ENCODE measurements at places on chromosomes 16 and 17.
A peak's percentile ranks its signal among the peaks of the same experiment; 100 is the strongest.

DNA sequence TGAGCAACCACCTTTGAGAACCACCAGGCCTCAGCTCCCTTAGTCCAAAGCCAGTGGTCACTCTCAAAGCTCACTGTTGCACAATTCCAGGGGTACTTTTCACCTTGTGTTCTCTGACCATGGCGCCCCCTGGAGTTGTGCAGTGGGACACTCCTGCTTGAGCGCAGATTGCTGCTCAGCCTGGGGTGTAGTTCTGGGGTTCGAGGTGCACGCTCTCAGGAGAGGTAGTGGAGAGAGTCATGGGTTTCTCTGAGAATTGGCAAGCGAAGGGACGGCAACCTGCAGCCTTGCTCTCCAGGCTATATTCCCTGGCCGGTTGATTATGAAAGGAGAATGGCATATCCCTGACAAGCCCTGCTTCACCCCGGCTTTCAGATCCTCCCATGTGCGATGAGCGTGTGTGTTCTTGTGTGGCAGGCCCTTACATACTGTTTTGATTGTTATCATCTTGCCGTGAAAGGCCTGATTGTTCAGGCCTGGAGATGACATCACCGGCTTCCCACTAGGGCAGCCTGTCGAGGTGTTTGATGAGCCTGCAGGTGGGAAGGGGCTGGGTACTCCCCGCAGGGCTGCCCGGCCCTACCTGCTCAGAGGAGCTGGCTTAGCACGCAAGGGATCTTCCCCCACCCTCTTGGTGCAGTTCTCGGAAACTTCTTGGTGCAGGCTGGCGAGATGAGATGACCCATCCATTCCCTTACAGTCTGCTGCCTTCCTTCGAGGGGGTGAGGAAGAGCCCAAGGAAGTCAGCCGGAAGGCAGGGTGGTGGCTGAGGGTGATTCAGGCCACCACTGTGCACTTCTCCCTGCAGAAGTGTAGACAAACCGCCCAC lies 431.2 kb downstream of the SLC39A11 start:
- peak; percentile 99 for DNase-seq

GRCh38 chr16:77213542-77214106 lies 14.4 kb downstream of the SYCE1L start:
- peak; percentile 78 for DNase-seq

DNA sequence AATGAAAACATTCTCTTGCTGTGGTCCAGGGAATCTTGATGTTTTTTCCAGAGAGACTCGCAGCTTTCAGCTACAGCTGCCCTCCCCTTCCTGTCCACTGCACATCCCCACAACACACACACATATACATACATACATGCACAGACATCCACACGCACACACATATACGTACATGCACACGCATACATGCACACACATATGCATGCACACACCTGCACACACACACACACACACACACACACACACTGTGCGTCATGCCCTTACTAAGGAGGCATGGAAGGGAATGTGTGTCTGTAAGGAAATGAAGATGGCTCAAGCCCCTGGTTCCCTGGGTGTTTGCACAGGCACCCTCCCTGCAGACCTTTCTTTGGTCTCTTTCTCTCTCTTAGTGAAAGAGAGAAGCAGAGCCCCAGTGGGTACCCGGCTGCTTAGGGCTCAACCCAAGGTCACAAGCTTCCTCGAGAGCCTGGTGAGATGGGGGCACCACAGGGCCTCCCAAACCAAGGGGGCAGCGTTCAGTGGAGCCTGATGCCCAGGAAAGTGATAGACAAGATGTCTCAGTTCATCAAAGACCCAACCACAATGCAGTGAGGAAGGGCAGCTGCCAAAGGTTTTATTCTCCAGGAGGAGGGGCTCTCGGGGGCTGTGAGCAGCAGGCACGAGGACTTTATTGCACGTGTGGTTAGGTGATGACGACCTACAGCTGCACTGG lies 33.3 kb downstream of the TNFRSF13B start:
- no peak for DNase-seq

- DNase-seq: no peak
These were observed 10.2 kb upstream of the BCAR1 start for GRCh38 chr16:75261590-75262078.

- DNase-seq: peak; percentile 92
These were observed 5.4 kb upstream of the HAP1 start for GRCh38 chr17:41739661-41740352.

DNA sequence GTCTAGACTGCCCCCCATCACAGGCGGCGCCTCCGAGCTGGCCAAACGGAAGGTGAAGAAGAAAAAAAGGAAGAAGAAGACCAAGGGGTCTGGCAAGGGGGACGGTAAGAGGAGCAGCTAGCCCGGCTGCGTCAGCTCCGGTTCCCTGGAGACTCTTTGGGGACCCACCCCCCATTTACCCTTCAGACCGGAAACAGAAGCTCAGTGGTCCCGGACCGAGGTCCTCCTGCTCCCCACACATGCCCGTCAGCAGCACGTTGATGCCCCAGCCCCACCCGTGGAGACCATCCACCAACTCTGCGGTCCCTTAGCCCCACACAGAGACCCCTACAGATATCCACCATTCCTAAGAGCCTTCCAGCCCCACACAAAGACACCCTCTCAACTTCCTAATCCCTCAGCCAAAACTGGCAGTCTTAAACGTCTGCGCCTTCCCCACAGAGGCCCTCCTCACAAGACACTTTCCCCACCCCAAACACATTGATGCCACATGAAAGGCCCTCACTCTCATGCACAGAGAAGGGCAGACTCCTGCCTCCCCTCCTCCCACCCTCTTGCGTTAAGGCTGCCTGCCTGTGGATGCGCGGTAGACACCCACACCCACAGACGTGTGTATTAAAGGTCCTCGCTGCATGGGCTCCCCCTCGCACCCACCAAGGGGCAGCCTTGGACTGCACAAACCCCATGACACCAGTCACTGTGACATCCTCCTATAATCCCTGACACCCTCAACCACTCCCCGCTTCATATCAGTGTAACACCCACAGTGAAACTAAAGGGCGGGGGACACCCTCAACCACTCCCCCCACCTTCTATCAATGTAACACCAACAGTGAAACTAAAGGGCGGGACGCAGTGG lies 58.2 kb upstream of the RPH3AL start:
- no peak for DNase-seq

DNA sequence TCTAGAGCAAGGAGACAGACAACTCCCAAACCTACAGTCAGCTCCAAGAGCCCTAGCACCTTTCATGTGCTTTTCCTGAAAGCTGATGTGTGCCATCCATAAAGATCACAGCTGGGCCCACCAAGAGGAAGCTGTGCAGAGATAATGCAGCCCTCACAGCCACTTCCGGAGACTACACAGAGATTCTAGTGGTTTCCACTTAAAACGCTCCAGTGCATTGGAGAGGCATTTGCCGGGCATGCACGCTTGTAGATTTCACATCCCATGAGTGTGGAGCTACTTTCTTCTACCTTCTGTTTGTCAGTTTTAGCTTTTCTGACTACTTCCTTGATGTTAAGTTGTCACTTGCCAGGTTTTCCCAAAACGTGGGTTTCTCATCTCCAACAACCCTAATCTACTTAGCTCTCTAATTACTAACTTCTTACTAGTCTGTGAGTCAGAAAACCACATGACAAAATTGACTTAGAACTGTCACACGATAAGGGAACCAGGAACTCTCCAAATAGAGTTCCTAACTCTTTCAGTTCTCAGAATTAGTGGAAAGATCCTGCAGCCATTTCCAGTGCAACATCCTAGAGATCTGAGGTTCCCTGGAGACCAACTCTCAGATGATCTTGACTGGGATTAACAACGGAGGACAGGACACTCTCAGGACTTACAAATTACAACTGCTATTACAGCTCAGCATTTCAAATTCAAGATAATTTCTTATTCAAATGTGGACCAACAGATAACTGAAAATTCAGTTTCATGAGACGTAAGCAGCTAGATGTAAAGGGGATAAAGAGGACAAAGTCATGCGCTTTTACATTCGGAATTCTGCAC lies 28.6 kb downstream of the PMP22 start:
- no peak for DNase-seq

DNA sequence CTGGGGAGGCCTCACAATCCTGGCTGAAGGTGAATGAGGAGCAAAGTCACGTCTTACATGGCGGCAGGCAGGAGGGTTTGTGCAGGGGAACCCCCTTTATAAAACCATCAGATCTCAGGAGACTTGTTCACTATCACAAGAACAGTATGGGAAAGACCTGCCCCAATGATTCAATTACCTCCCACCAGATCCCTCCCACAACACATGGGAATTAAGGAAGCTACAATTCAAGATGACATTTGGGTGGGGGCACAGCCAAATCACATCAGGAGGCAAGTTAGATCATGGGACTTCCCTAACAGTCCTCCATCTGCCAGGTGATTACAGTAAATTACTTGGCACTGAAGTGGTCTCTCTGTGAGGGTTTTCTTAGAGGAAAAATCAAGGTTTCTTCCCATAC lies 5.3 kb downstream of the TMEM114 start:
- no peak for DNase-seq

DNA sequence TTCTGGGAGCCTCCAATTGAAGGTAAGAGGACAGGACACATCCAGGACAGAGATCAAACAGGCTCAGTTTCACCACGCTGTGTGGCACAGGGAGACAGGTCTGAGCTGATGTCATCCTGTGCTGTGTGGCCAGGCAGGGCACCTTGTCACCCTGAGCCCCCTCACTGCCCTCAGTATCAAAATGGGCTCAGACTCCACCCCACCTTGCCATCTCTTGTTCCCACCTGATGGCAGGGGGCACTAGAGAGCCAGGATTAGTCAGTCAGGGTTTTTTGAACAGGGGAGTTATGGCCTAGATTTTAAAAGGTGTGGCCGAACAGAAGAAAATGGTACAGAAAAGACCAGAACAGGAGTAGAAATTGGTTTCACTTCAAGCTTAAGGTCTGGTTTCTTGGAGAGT lies 2.6 kb downstream of the KAT2A start:
- DNase-seq: no peak

GRCh38 chr16:80656711-80657150 lies 115.9 kb downstream of the DYNLRB2 start:
- no peak for DNase-seq

DNA sequence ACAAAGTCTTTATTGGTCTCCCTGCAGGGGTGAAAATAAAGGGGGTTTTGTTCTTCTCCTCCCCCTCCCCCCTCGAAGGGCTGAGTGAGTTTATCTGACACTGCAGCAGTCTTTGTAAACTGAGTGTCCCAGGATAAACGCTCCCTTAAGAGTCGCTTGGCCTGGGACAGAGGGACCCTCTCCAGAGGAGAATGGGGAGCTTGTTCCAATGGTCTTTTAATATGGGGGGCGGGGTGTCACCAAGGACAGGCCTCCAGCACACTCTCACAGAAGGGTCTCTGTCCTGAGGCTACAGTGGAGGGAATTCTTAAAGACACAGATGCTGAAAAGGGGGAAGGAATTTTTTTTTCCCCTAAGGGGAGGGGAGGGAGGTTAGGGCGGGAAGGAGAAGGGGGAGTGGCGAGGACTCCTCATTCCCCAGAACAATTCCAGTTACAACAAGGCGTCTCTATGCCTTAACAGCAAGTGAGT lies 455.5 kb downstream of the SOX9 start:
- no peak for DNase-seq

- no peak for DNase-seq
These were observed 114.4 kb upstream of the CES5A start for GRCh38 chr16:55989569-55989907.

DNA sequence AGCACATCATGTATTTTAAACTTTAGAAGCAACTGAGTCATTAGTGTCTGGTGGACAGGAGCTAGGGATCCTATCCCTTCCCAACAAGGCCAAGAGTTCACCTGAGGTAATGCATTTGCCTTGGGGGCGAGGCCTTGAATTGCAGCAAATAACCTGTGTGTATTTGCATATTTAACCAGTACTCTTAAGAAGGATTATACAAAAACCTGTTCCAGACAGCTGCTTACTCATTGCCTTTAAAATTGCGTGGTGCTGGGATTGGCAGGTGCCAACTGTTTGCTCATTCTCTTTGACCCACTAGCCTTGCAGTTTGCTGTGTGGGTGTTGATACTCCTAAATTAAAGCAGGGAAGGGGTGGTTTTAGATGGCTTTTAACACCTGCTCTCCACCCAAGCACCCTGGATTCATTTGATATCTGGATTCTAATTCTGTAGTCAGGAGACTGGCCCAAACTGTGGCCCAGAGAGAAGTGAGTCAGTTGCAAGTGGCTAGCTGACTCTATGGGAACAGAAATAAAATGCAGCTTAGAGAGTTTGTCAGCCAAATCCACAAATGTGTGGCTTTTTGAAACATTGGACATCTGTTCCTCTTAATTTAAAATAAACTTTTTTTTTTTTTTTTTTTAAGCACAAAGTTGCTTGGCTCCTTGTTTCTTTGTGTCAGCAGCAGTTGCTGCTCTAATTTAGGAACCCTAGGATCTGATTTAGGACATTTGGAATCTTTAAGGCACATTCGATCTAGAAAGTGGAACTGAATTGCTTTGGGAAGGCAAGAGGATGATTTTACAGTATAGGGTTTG lies 46.9 kb downstream of the TUBD1 start:
- DNase-seq: peak; percentile 99

DNA sequence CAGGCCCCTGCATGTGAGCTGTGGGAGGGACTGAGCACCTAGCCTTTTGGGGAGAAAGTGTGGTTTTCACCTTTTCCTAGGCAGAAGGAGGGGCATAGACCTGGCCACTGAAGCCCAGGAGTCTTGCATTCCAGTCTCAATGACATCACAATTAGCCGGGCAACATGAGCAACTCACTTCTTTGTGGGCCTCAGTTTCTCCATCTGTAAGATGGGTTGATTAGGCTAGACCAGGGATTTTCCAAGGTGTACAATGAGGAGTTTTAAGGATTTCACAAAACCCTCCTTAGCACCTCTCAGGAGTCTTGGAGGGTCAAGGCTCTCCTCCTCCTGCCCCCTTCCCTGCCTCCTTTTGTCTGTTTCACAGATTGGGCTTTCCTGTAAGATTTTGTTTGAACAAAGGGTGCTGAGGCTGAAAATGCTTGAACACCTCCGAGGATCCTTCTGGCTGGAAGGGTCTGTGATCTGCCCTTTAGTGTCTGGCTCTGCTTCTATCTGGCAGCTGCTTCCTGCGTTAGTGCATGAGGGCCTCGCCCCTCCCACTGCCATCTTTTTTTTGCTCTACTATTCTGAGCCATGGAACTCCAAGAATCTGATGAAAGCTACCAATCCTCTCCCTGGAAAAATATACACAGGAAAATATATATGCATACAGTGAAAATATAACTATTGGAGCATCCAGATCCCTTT lies 52.4 kb upstream of the ETV4 start:
- DNase-seq: no peak

DNA sequence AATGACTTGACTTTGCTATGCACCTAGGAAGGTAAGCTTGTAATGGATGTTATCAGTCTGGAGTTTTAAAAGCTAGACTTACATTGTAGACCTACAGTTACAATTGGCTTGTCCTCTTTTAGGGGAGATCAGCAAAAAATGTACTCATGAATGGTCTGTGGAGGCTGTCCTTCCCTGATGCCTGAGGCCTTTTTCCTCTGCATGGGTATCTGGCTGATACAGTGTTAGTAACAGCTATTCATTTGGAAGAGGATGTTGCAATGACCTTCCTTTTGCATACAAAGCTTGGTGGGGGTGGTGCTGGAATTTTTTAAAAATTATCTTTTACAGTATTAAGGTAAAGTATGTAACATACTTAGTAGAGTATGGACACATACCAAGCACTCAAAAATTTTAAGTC lies 525.5 kb downstream of the KIF2B start:
- DNase-seq: no peak

GRCh38 chr16:56370185-56370874 lies 55.0 kb downstream of the AMFR start:
- DNase-seq: no peak
